ENCODE measurements at places on chromosomes 3 and 15.

GRCh38 chr3:120114981-120115380 is 20.7 kb upstream of the GSK3B start:
- no peak for DNase-seq

GRCh38 chr3:105883798-105884377 is 15.1 kb upstream of the CBLB start:
- DNase-seq = no peak

GRCh38 chr3:185052631-185053030 is 100.2 kb downstream of the C3orf70 start:
- no peak for DNase-seq

- no peak for DNase-seq
Observed at GRCh38 chr3:133527081-133527715, 46.3 kb upstream of the CDV3 start.
